ENCODE measurements at places on chromosomes 2 and 18.

GRCh38 chr18:71327441-71327840 lies 1038.6 kb downstream of the SOCS6 start:
- no peak for DNase-seq

GRCh38 chr2:21254170-21254965 lies 130.6 kb downstream of the TDRD15 start:
- DNase-seq = no peak

GRCh38 chr2:235848055-235848454 lies 320.1 kb downstream of the GBX2 start:
- no peak for DNase-seq

- no peak for DNase-seq
Observed at GRCh38 chr18:23618862-23619387, 32.6 kb upstream of the NPC1 start.

- DNase-seq = no peak
Observed at GRCh38 chr18:26215247-26215970, 10.8 kb upstream of the TAF4B start.

GRCh38 chr2:139055202-139055601 lies 275.0 kb upstream of the NXPH2 start:
- DNase-seq = no peak

GRCh38 chr2:179842498-179843153 lies 18.8 kb downstream of the ZNF385B start:
- no peak for DNase-seq
